ENCODE measurements at places on chromosomes 13 and 19. TPM values are rescaled to one million over a fixed set of nuclear protein-coding genes. Genes with fewer than 3 reads are reported as not detected.

GRCh38 chr13:95279016-95279415 is 22.2 kb downstream of the ABCC4 start:
- no peak for DNase-seq

- no peak for DNase-seq
Measured at GRCh38 chr19:47740866-47741519, 4.4 kb upstream of the NOP53 start.

DNA sequence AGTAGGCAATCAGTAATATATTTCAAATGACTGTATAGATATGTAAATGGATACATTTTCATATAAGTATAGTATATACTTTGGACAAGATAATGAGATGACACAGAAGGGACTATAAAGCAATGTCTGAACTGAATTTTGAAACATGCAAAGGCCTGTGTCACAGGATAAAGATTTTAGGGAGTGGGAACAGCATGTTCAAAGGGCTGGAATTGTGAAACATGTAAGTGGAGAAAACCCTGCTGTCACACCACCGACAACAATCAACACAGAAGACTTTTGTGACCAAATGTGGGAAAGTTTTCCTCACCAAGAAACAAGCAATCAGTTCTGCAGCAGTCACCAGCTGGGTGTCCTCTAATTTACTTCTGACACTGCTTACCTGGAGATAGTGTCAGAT is 42.9 kb downstream of the LPAR6 start:
- DNase-seq = no peak

DNA sequence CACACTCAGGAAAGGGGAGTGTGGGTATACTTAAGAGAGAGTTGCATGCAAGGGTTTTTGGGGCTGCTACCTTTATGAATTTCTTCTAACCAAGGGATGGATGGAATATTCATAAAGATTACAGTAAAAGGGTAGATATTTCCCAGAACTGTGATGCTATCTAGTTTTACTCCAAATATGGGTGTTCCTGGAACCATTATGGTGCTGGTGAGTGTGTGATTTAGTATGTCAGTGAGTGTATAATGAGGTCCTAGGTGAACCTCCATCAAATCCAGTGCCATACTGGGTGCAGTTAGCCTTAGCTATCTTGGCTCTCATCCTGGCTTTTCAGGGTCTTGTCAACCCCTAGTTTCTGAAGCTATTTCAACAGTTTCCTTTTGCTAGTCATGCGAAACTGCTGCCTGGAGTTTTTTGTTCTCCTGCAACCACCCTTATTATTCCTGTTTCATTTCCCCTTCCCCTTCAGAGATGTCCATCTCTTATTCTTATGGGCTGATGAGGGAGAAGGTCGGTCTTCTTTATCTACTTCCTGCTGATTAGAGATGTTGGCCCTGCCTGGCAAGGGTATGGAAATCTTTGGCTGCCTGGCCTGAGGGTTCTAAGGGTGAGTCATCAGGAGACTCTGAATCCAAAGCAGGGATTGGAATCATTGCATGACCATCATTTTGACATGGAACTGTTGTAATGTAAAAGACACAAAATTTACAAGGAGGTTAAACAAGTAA is 202.3 kb downstream of the NBEA start:
- no peak for DNase-seq

DNA sequence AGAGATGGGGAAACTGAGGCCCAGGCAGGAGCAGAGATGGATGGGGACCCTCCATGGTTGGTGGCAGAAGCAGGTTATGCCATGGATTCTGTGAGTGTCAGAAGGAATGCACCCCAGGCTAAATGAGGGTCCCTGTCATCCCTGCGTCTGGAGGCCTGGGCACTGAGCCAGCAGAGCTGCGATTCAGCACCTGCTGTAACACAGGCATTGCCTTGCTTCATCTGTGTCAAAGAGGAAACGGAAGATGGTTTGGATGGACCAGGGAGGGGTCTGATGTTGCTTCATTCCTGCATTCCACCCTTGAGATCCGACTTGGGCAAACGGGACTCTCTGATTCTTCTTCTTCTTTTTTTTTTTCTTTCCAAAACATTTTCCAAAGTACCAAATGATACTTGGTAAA is 1.2 kb downstream of the C5AR1 start:
- DNase-seq = no peak

GRCh38 chr19:6039566-6040225 is 61.8 kb upstream of the RANBP3 start:
- DNase-seq = no peak

DNA sequence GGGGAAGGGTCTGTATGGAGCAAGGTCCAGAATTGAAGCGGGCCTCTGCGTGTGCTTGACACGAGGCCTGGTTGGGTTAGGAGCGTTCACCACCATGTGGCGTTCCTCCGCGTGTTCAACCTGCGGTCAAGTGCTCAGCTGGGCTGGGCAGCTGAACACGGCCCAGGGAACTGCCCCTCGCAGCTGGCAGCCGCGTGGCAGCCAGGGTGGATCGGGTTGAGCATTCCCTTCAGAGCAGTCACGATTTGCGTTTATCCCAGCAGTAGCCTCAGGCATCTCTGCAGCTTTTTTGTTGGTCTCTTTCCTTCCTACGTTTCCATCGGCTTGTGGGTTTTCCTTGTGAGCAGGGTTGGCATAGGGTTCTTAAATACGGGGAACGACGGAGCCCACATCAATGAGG is 28.7 kb upstream of the F2RL3 start:
- no peak for DNase-seq

The C19orf85 gene
- total RNA-seq = not detected

The CARM1 gene
- total RNA-seq = 26.0 TPM

The KLK13 gene
- not detected for total RNA-seq
